ENCODE measurements at places on chromosomes 11 and 22.

DNA sequence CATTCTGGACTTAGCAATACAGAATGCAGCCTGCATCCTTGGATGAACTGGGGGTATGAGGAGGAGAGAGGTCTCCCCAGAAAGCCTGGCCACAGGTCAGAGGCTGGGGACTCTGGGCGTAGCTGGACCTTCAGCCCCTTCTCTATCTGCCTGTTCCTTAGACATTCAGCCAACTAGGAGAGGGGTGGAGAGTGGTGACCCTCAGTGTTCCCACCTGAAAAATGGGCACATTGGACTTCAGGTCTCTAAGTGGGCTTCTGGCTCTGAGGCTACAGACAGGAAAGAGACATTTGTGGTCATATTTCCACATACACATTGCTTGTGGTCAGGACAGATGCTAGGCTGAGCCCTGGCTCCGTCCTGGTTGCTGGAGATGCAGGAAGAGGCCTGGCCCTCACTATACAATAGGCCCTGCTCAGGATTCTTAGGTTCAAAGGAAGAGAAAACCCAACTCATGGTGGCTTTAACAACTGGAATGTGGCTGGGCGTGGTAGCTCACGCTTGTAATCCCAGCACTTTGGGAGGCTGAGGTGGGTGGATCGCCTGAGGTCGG is 30.1 kb upstream of the CBX7 start:
- no peak for DNase-seq

- DNase-seq: no peak
These were observed 16.6 kb upstream of the BAIAP2L2 start for GRCh38 chr22:38126928-38127668.

DNA sequence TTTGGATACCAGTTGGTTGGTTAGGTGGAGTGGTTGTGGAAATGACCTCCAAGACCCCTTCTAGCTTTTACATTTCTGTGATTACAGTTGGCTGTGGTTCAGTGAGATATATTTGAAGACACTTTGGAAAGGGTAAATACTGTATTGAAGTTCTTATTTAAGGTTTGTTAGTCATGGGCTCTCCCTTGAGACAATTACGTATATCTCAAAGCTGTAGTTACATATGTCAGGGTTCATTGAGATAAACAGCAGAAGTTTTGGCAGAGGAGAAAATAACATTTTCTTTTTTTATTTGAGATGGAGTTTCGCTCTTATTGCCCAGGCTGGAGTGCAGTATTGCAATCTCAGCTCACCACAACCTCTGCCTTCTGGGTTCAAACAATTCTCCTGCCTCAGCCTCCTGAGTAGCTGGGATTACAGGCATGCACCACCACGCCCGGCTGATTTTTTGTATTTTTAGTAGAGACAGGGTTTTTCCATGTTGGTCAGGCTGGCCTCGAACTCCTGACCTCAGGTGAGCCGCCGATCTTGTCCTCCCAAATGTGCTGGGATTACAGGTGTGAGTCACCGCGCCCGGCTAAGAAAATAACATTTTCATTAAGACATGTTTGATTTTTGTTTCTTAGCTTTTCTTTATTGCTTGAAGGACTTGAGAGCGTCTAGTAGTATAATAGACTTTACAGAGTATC is 1.9 kb downstream of the RNF121 start:
- no peak for DNase-seq

GRCh38 chr11:34916843-34917770 is 689 bp downstream of the PDHX start:
- DNase-seq: peak; percentile 49

- DNase-seq: no peak
These were observed 977.0 kb downstream of the NTM start for GRCh38 chr11:132347156-132348090.
